ENCODE measurements at places on chromosomes 6 and 20. TPM values are rescaled to one million over a fixed set of nuclear protein-coding genes. Genes with fewer than 3 reads are reported as not detected.

Gene THEMIS
- not detected for total RNA-seq

Gene C6orf58
- 0.11 TPM for total RNA-seq

Gene CLPSL2
- total RNA-seq, result not detected

Gene BPIFA1
- total RNA-seq, result not detected

Gene ATP6V1G2
- 0.17 TPM for total RNA-seq

Gene SCAND1
- total RNA-seq, result 62.0 TPM

Gene PPP1R16B
- total RNA-seq, result 183 TPM

Gene BACH2
- total RNA-seq, result 2.9 TPM

Gene ELOVL2
- total RNA-seq, result not detected

Data from dermis lymphatic vessel endothelial cell (primary cell).